ENCODE measurements at places on chromosomes 5 and 9.

DNA sequence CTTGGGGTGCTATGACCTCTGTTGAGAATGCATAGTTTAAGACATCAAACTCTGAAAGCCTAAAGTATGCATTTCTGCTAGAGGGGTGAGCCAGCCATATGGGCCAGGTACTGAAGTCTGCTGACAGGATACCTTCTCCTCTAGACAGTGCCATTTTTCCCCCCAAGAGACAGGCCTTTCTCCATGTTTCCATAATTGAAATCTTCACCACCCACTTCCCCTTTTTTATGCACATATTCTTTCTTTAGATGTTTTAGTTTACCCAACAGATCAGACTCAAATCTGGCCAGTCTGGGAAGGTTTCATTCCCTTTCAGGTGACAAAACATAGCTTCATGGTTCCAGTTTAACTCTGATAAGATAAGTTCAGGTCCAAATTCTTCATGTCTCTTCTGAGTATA, 212.8 kb downstream of the ADCY2 start:
- no peak for DNase-seq

- DNase-seq: no peak
Observed at GRCh38 chr9:93629920-93630319, 53.5 kb downstream of the PHF2 start.

DNA sequence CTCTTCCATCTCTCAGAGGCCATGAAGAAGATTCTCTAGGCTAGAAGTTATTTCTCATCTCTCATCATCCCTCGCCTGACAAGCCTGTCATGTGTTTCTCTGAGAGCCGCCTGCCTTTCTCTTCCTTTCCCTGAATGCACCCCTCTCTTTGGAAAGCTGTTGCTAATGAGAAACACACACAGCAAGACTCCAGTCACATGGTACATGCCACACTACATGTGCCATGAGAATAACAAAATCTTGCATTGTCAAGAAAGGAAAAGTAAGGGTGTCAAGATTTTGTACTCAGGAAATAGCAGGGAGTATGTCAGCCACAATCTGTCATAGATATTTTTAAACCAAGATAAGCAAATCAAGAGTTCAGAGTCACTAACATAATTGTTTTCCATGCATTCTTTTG, 8.9 kb downstream of the AGXT2 start:
- DNase-seq: no peak

GRCh38 chr5:115575167-115576070, 26.9 kb downstream of the TICAM2 start:
- no peak for DNase-seq

DNA sequence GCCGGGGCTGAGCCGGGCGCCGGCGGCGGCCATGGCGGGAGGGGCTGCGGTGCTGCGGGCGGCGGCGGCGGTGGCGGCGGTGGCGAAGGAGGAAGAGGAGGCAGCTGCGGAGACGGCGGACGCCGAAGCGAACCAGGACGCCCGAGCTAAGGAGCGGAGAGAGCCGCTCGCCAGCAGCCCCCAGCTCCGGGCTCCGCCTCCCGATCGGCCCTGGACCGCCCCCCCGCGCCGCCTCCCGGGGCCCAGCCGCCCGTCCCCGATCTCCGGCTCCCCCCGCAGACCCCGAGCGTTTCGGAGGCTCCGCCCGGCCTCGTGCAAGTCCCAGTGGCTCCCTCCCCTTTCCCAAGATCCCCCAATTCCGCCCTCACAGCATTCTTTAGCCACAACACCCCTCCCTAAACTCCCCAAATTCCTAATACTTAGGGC, at the start of gene ASTN2:
ASTN2 (minus strand) TSS at position 152 of the 426 bp plus-strand sequence; CDS start at position 33, 119 bp downstream.
- DNase-seq: peak; percentile 43

GRCh38 chr5:34439601-34440000, 216.5 kb upstream of the RAI14 start:
- DNase-seq: no peak

GRCh38 chr9:106350777-106351176, 512.2 kb upstream of the ZNF462 start:
- DNase-seq: no peak

DNA sequence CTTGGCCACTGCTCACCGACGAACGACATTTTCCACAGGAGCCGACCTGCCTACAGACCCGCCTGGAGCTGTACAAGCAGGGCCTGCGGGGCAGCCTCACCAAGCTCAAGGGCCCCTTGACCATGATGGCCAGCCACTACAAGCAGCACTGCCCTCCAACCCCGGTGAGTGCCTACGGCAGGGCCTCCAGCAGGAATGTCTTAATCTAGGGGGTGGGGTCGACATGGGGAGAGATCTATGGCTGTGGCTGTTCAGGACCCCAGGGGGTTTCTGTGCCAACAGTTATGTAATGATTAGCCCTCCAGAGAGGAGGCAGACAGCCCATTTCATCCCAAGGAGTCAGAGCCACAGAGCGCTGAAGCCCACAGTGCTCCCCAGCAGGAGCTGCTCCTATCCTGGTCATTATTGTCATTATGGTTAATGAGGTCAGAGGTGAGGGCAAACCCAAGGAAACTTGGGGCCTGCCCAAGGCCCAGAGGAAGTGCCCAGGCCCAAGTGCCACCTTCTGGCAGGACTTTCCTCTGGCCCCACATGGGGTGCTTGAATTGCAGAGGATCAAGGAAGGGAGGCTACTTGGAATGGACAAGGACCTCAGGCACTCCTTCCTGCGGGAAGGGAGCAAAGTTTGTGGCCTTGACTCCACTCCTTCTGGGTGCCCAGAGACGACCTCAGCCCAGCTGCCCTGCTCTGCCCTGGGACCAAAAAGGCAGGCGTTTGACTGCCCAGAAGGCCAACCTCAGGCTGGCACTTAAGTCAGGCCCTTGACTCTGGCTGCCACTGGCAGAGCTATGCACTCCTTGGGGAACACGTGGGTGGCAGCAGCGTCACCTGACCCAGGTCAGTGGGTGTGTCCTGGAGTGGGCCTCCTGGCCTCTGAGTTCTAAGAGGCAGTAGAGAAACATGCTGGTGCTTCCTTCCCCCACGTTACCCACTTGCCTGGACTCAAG, 1.5 kb downstream of the CSF2 start:
- no peak for DNase-seq

All from NCI-H774 (cell line).